ENCODE measurements at places on chromosomes 1 and 21.
A peak's percentile ranks its signal among the peaks of the same experiment; 100 is the strongest.

- no peak for DNase-seq
Measured at GRCh38 chr1:81435175-81435574, 365.6 kb upstream of the ADGRL2 start.

DNA sequence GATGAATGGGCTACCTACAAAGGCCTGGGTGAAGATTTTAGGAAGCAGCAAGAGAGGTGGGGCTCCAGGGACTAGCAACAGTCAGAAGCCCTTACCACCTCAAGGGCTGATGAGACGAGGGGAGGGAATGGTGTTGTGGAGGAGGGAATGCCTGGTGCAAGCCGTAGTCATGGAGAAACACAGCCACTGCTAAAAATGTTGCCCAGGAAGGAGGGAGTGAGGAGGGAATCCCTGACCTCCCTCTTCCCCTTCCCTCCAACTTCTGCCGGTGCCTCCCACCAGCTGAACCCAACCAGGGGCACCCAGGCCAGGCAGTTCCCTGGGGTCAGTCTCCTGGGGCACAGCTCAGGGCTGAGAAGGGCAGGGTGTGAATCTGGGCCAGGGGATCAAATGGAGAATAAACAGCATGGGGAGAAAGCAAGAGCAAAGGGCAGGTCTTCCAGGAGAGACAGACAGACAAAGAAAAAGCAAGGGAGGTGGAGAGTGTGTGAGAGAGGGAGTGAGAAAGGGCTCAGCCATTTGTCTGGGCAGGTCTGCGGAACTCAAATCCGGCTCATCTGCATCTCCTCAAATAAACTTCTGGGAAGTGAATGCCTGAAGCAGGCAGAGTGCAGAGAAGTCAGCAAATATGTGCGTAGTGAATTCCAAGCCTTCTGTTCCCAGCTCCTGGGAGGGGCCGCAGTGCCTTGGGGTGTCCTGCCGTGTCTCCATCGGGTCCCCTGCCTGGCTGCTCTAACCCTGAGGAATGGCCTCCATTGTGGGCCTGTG, 27.1 kb upstream of the POU3F1 start:
- no peak for DNase-seq

DNA sequence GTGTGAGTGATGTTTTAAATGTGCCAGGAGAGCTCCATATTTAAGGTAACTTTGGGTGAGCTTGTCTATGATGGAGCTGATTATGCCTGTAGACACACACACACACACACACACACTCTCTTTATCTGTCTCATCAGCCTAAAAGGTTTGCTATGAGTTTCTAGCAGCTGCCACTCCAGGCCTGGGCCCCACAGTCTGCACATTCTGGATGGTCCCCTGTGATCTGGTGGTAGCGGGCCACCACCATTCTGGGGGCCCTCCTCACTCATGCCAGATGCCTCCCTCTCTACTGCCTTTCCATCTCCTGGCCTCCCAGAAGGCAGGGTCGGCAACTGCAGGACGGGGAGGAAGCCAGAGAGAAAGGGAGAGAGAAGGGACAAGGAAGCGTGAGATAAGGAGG, 129.2 kb upstream of the TNR start:
- DNase-seq: no peak

DNA sequence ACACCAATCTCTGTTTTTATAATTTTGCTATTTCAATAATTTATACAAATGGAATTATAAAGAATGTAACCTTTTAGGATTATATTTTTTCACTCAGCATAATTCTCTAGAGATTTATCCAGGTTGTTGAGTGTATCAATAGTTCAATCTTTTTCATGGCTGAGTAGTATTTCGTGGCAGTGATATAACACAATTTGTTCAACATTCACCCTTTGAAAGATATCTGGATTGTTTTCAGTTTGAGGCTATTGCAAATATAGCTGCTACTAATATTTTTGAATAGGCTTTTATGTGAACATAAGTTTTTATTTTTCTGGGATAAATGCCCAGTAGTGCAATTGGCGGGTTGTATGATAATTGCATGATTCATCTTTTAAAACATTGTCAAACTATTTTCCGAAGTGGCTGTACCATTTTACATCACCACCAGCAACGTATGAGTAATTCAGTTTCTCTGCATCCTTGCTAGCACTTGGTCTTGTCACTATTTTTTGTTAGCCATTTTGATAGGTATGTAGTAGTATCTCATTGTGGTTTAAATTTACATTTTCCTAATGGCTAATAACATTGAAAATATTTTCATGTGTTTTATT, 55.6 kb upstream of the ABCD3 start:
- DNase-seq: no peak

DNA sequence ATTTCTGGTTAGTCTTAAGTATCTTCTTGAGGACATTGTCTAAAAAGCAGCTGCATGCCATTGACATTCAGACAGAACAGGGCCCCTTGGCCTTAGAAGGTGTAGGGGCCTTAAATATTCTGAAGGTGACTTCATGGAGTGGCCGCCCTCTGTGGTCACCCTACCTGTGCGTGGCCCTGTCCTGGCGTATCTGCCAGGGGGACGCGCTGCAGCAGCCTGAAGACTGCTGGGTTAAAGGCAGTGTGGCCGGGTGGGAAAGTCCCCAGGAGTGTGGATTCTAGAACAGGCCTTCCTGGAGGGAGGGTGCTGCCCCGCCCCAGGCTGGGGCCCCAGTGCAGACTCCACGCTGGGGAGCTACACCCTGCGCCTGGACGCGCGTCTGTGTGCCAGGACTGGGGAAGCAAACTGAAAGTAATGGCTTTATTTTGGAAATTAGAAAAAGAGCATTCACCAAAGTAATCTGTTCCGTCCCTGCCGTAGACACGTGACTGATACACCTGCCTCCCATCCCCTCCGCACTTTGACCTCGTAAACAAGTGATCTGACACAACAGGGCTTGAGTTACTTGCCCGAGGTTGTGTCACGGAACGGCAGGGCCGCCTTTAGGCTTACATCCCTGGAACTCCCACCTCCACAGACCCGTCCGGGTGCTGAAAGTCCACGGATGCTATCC, 1.8 kb downstream of the AGPAT3 start:
- DNase-seq: peak; percentile 72

DNA sequence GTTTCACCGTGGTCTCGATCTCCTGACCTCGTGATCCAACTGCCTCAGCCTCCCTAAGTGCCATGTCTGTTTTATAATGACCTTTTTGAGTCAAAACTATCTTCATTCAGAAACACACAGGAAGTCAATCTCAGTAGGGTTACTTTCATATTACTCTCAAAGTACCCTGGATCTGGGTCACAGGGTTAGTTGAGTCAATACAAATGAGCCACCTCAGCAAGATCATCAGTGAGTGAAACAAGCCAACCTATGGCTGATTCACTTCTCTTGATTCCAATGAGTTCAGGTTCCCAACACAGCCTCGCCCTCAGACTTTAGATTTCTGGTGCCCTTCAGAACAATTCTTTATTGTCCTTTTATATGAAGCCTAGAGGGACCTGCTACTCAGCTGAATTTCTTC, 76.9 kb downstream of the ZC3H11B start:
- DNase-seq: no peak

- no peak for DNase-seq
Measured at GRCh38 chr1:95073446-95073845, 695 bp upstream of the ALG14 start.

GRCh38 chr21:42799948-42800347, 79.4 kb downstream of the WDR4 start:
- DNase-seq: no peak

DNA sequence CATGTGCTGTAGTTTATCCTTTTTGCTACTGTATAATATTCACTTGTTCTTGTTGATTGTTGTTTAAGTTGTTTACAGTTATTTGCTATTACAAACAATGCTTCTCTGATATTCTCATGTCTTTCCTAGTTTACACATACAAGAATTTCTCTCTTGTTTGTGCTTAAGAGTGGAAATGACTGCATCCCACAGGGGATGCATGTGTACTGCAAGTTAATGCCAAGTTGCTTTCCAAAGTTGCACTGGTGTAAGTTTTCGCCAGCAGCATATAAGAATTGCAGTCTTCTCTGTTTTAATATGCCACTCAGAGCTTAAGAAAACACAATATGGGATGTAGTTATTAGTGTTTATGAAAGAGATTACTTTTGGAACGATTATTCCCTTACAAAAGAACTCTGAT, 97.7 kb downstream of the NEK7 start:
- no peak for DNase-seq

DNA sequence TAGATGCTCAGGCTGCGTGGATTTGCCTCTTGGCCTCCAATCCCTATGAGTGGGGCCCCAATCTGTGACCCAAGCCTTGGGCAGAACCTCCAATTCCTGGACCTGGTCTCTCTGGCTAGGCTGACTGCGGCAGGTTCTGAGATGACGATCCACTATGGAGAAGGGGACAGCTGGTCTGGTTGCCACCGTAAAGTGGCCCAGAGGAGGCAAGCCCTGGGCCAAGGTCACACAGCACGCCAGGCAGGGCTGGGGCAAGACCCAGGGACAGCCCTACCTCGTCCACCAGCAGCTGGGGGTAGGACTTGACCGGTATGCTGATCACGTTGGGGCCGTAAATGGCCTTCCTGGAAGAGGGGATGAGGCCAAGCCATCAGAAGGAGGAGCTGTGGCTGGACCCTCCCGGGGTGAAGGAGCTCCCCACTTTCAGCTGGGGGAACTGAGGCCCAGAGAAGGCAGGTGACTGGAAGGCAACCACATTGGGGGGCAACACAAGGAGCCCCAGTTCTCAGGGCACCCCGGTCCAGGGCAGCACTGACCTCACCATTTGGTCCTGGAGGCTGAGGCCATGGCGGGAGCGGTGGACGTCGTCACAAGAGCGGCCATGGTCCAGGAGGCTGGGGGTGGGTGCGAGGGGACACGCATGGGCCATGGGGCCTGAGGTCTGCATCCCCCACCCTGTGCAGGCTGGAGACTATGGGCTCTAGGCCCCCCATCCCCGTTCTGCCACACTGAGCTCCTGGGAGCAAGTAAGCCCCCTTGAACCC, 9.8 kb downstream of the ATP13A2 start:
- no peak for DNase-seq

GRCh38 chr1:158022554-158023312, 29.3 kb downstream of the KIRREL1 start:
- DNase-seq: no peak

- peak; percentile 52 for DNase-seq
Measured at GRCh38 chr1:35442734-35443133, 114.5 kb downstream of the KIAA0319L start.

DNA sequence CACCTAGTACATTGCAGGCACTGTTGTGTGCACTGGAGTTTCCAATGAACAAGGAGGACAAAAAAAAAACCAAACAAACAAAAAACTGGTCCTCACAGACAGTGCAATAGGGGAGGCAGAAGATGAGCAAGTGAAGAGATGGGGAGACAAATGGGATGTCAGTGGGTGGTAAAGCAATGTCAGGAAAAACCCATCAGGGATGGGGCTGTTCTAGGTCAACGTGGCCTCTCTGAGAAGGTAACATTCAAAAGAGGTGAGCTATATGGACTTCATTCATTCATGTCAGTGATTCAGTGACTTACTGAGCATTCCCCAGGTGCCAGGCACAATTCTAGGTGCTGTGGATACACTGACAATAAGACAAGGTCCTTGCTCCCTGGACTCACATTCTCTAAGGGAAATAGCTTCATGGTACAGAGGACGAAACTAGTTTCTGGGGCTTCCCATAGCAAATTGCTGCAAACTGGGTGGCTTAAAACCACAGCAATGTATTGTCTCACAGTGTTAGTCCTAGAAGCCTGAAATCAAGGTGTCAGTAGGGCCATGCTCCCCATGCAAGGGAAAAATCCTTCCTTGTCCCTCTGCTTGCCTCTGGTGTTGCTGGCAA, 140.5 kb upstream of the KLHDC7A start:
- DNase-seq: no peak

- no peak for DNase-seq
Measured at GRCh38 chr1:27656157-27656893, 15.7 kb downstream of the IFI6 start.

DNA sequence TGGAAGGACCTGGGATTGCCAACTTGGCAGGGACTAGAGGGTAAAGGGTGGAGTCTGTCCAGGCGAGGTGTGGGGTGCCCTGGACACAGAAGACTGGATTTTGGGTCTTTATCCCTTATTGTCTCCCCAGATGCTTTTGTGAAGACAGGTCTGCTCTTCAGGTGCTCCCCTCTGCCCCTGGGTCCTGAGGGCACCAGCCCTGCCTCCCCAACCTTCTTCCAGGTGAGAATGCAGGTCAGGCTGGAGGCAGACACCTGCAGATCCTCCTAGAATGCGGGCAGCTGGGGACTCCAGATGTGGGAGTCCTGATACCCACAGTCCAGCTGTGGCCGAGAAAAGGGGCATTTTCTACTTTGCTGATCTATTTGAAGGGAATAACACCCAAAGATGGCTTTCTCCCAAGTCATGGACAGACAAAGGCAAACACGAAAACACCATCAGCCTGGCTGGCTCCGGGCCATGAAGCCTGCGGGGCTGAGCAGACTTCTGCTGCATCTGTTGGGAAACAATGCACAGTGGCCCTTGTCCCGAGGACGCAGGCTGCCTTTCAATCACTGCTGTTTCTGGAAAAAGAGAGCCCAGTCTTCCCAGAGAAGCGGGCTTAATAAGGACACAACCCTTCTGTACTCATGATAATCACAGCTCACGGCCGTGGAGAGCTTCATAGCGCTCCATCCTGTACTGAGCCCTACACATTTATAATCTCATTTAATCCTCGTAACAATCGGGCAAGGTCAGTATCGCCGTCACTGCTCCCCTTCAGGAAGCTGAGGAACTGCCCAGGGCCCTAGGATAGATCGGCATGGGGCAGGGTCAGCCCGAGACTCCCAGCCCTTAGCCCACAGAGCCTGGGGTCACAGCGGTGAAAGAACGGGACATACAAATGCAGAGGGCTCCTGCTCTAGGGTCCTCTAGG, 62.0 kb upstream of the ABCG1 start:
- DNase-seq: no peak

DNA sequence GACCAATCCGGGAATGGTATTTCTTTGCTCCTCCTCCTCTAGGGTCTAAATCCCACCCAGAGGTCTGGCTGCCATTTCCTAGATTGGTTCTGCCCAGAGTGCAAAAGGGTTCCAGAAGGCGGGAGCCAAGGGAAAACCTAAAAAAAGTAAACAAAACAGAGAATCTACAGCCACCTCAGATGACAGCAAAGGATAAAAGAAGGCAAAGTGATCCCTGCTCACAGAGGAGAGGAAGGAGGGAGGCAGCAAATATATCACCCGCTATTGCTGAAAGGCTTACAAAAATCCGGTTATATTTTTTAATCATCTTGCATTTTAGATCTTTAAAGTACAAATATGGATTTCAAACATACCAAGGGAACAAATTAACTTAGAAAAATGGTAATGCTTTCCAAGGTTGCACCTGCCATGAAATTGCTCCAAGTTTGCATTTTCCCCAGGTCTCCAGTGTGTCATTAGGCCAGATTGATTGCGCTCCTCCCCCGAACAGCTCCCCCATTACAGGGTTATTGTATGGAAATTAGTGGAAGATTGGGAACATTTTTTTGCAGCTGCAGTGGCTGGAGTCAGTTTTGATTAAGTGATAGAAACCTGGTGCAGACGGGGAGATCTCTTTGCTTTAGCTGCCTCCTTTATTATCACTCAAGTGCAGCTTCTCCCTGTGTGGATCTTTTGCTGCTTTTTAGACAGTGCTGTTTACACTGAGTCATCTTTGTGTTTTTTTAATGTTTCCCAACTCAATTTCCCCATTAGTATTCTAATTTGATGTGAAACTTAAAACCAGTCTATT, 280.5 kb upstream of the CAMK1G start:
- no peak for DNase-seq
